CD4-positive, alpha-beta T cell treated with Interleukin-17A for 4 hours (primary cell): ENCODE measurements at places on chromosomes 4 and X.

- no peak for DNase-seq
These were observed 8.7 kb upstream of the TIMM8A start for GRCh38 chrX:101357166-101357795.

GRCh38 chr4:65521666-65522065 lies 148.6 kb downstream of the EPHA5 start:
- DNase-seq = no peak

GRCh38 chrX:98299785-98300184 lies 1416.1 kb downstream of the RPA4 start:
- DNase-seq = no peak

GRCh38 chrX:43716696-43717095 lies 60.6 kb downstream of the MAOA start:
- no peak for DNase-seq

DNA sequence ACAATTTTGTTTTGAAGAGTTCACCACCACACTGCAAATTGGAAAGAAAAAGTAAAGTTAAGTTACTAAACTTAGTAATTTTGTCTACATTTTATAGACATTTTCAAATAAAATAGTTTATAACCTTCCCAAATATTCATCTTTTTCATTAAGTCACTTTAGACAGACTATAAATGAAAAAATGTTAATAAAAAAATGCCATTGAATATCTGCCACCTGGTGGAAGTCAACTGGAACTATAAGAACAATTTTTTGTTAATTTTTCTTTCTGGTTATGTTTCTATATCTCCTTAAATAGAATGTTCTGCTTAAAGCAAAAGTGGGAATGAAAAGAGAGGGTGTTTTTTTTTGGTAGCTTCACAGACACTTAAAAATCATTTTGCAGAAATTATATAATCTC lies 534.4 kb upstream of the PCDH10 start:
- DNase-seq = no peak

DNA sequence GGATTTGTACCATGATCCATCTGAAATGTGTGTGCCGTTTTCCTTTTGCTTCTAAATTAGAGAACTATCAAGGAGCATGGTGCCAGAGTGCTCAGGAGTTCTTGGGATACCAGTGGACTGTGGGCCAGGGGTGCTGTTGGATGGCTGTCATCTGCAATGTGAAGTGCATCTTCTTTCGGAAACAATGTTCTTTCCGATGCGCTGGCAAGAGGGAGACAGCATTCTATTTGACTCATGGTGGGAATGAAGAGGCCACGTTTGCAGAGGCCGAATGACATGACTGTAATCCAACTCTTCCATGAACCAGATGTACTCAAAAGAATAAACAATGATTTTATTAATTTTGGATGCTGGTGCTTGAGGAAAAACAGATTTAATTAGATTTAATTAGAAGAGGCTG lies 45.5 kb downstream of the SORCS2 start:
- no peak for DNase-seq

DNA sequence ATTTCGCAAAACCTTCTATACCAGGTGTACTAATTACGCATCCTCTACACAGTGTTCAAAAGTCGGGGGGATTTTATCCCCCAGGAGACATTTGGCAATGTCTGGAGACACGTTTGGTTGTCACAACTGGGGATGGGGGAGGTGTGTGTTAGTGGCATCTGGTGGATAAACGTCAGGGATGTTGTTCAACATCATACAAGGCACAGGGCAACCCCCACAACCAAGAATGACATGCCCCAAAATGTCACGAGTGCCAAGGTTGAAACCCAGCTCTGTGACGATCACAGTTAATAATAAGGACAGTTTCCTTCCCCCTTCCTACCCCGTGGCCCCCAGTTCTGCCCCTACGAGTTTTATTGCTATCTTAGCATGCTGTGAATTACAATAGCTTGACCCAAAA lies 15.9 kb upstream of the SEL1L3 start:
- no peak for DNase-seq

GRCh38 chrX:100615005-100615404 lies 21.6 kb downstream of the TSPAN6 start:
- DNase-seq = no peak

DNA sequence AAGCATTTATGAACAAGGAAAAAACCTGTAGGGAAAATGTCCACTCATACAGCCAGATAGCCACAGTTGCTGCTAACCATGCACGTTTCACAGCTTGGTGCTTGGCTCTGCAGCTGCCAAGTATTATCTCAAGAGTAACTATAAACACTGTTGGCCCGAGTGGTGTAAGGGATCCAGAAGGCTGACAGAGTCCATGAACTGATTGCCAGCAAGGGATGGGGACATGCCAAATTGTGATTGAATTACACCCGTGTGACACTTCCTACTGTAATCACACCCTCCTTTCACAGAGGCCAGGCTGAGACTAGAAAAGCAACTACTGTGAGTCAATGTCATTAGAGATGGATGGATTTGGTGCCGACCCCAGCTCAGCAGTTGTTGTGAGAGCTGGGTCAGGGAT lies 223.9 kb upstream of the ANKRD50 start:
- DNase-seq = no peak

DNA sequence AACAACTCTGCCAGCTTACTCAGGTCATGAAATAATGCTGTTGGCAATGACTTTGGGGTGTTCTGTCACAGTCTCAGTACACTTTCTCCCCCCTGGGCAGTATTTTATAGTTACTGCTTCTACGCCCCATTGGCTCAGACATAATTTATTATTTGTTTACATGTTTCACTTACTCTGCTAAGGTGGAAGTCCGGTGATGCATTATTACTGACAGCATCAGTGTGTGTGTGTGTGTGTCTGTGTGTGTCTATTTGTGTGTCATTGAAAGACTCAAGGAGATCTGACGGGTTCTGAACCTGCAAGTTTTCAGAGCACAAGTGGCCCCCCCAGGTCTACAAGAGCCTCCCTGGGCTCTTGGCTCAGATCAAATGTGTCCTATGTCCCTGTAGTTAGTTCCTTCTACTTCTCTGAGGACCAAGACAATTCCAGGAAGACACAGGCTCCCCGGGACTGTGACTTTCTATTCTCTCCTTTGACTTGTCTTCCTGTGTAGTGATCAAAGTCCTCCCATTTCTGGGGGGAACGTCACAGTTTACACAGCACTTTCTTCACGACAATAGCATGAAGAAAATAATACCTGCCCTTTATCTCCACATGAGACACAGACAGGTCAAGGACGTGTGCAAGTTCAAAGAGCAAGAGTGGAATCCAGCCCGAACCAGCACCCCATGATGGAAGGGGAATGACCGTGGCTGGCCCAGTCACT lies 283.7 kb upstream of the GATB start:
- no peak for DNase-seq

DNA sequence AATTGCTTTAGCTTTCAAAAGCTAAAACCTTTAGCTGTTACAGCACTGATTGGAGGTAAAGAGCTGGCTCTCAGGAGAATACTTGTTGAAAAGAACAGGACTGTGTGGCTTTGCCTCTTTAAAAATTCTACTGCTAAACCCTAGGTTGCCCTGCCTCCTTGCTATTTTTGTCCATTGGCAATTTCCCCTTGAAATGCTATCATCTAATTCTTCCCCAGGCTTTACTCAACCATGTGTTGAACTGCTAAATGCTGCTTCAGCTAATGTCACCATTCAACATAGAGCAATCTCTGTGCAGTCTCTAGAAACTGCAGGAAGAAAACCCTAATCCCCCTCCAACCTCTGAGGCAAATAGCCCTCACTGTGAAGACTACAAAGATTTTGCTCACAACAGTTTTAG lies 203.7 kb upstream of the ARX start:
- no peak for DNase-seq

DNA sequence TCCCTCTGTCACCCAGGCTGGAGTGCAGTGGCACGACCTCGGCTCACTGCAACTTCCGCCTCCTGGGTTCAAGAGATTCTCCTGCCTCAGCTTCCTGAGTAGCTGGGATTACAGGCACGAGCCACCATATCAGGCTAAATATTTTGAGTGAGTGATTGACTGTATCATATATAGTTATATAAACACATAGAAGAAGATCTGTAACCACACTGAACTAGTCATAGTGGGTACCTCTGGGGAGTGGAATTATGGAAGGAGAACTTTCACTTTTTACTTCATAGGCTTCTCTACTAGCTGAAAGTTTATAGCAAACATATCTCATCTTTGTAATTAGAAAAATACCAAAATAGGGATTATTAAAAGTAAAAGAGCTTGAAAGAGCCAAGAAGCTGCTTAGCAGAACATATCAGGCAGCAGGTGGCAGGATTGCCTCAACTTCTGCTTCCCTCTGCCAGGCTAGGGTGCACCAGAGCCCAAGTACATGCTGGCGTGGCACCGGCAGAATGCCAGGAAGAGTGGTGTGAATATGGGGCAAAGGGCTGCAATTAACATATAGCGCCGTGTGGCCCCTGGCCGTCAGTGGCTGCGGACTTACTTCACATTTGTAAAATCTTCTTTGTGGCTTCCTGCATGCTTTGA lies 39.5 kb upstream of the CD40LG start:
- peak; percentile 76 for DNase-seq

- DNase-seq = no peak
These were observed 308.9 kb downstream of the DTHD1 start for GRCh38 chr4:36590343-36590742.

- no peak for DNase-seq
These were observed 466.7 kb downstream of the GASK1B start for GRCh38 chr4:157706155-157706554.

- DNase-seq = no peak
These were observed 9.6 kb downstream of the CTAG1A start for GRCh38 chrX:154594491-154594890.

- no peak for DNase-seq
These were observed 93.4 kb upstream of the RAPGEF2 start for GRCh38 chr4:159009521-159009920.

GRCh38 chrX:153582896-153583295 lies 16.0 kb downstream of the CCNQ start:
- DNase-seq = peak; percentile 77

GRCh38 chrX:118594697-118595420 lies 99.2 kb downstream of the DOCK11 start:
- DNase-seq = no peak

GRCh38 chr4:10116569-10117358 lies at the start of gene WDR1:
Gene WDR1, minus strand, starts transcription at chr4:10116799. Its CDS starts 133 bp downstream, at chr4:10116666.
- DNase-seq = peak; percentile 93

- DNase-seq = no peak
These were observed 69.8 kb downstream of the PTTG2 start for GRCh38 chr4:38030023-38030422.

DNA sequence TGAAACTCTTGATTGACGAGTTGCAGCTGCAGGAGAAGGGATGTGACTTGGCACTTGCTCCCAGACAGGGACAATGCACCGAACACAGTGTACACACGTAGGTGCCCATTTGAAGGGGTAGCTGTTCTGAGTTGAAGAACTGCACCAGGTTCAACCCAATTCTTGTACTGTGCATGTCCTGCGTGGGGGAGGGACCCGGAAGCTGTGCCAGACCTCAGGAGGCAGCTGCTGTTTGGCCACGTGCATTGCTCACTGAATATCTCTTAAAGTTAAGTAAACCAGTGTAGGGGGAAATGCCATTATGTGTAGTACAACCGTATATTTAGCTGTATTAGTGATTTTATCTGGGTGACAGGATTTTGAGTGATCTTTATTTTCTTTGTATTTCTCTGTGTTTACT lies 12.0 kb upstream of the RBBP7 start:
- peak; percentile 25 for DNase-seq

DNA sequence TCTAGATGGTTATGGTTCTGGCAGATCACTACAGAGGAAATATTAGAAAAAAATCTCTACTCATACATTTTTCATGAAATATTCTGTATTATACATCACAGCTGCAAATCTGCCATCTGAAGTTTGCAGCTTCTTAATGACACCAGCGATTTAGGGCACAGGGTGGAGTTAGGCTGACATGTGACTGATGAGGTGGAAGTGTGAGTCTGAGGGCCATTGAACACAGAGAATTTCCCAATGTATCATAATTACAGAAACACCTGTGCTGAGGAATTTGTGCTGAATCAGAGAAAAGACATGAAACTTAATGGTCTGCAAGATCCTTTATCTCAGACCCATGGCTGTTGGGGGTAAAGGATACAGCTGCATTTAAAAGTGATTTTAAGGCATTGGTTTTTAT lies 2025.6 kb upstream of the AGA start:
- DNase-seq = no peak

DNA sequence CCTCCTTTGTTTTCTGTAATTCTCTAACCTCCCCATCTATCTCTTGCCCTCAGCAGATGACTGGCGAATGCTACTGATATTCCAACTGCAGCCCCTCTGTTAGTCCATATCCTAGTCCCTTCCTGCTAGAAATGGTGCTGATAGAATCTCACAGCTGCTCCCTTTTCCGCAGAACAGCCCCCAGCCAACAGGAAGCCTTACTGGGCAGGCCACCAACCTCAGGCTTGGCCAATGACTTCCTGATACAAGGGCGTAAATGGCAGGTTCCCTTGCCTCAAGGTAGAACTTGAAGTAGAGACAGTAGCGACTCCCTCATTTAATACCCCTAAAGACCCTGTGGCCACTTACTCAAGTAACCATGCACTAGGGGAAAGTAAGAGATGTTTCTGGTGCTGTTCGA lies 26.7 kb upstream of the SLC2A9 start:
- no peak for DNase-seq

DNA sequence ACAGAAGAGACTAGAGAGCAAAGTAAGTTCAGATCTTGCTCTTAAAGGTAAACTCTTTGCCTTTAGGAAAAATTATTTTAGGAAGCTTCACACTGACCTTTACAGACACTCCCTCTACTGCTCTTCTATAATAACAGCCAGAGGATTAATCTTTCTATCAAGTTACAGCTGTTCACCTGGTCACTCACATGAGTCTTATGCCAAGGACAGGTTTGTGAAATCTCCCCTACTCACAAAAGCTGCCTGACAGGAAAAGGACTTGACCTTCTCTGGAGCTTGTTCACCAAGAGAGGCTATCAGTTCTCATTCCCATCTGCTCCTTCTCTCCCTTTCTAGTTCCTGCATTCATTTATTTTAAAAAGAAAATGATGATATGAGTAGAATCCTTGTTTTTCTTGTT lies 117.3 kb downstream of the C4orf51 start:
- DNase-seq = no peak

- no peak for DNase-seq
These were observed 35.7 kb downstream of the BTC start for GRCh38 chr4:74758551-74759145.

DNA sequence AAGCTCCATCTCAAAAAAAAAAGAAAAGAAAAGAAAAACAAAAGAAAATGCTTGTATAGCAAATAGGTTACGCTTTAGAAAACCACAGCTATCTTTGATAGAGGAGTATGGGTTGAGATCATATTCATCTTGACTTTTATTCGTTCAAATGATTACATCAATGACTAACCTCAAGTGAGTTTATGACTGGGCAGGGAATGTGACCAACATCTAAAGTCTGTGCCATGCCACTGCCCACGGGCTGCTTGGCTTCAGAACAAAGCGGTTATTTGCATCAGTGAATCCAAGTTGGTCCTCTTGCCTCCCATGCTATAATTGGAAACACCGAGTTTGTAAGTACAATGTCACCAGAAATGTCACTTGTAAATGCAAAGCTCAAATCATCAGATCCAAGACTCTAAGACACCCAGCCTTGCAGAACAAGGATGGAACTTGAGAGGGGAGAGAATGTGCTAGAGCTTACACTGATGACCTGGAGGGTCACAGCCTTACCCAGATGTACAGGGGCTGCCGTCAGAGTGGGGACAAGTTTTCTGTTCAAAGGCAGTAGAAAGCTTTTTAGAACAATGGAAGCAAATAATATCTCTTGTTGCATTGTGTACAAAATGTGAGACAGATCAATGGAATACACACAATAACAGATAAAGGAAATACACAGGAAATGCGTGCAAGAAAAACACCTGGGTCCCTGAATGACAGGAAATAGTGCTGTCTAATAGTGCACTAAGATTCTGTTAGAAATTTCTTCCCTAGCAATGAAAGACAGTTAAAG lies 8.4 kb upstream of the OPN1LW start:
- no peak for DNase-seq
